ENCODE measurements at places on chromosomes 16 and 17.

GRCh38 chr17:49344914-49345313, 17.1 kb downstream of the ZNF652 start:
- no peak for DNase-seq

DNA sequence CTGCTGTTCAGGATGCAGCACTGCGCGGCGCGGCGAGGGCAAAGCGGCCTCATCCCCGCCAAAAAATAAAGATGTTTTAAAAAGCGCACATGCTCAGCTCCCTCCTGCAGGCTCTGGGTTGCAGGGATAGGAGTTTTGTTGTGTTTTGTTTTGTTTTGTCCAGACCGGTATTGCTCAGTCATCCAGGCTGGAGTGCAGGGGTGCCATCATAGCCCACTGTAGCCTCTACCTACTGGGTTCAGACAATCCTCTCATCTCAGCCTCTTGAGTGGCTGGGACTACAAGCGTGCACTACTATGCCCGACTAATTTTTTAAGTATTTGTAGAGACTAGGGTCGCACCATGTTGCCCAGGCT, 636 bp downstream of the WWOX start:
- DNase-seq, result no peak

DNA sequence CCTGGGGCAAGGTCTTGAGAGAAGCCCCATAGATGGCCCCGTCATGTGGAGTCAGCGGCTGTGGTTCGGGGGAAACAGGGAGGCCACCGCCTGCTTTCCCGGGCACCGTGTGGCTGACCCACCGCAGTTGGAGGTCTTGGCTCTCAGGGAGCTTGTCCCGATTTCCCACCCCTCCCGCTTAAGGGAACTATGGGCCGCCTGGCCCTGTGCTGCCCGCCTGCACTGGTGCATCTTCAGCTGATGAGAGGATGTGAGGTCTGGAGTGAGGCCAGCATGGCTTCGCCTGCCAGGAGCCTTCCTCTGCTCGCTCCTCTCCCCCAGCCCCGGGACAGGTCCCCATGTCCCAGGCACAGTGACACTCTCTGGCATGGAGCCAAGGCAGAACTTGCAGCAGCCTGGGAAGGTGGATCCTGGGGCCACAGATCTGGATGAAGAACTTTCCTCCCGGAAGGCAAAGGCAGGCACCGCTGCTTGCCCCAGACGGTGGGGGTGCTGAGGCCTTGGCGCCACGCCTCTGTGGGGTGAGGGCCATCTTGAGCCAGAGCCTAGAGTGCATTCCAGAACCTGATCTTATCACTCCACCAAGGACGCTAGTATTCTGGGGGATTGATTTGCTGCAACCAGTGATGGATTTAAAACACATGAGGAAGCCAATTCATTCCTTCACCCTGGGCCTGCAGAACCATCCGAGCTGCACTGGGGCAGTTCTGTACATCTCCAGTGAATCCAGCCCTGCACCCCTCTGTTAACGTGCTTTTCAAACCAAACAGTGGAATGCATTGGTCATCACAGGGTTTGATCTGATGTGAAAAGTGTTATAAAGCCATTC, 178.6 kb upstream of the TNRC6C start:
- no peak for DNase-seq

GRCh38 chr17:39229274-39229913, 3.6 kb upstream of the STAC2 start:
- DNase-seq, result no peak

GRCh38 chr16:69904495-69905170, 46.5 kb upstream of the CLEC18A start:
- DNase-seq, result no peak

GRCh38 chr16:69443927-69444631, 19.7 kb downstream of the CYB5B start:
- no peak for DNase-seq

DNA sequence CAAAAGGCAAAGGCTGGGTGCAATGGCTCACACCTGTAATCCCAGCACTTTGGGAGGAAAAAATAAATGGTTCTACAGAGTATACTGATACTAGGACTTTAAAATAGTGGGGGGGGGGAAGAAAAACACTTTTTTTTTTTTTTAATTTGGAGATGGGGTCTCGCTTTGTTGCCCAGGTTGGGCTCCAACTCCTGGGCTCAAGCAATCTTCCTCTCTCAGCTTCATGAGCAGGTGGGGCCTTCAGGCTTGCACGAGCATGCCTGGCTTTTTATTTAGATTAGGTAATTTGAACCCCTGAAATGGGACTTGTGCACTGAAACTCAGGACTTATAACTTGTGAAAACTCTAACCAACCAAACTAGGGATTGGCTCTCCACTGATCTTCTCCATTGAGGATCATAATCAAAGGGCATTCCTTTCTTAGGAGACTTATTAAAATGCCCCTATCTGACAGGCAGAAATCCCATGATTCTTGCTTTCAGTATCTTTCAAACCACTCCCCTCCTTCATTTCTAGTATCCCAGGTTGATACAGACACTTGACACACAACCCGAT, 16.9 kb downstream of the GRB2 start:
- DNase-seq, result no peak

GRCh38 chr16:52470585-52470984, 76.4 kb downstream of the TOX3 start:
- no peak for DNase-seq

- DNase-seq, result no peak
Measured at GRCh38 chr16:70611224-70611598, 35.1 kb upstream of the IL34 start.

GRCh38 chr17:10687499-10687898, 9.8 kb downstream of the SCO1 start:
- no peak for DNase-seq
